T-cell (primary cell): ENCODE measurements at places on chromosomes 12 and 14. TPM values are rescaled to one million over a fixed set of nuclear protein-coding genes. Genes with fewer than 3 reads are reported as not detected.

DNA sequence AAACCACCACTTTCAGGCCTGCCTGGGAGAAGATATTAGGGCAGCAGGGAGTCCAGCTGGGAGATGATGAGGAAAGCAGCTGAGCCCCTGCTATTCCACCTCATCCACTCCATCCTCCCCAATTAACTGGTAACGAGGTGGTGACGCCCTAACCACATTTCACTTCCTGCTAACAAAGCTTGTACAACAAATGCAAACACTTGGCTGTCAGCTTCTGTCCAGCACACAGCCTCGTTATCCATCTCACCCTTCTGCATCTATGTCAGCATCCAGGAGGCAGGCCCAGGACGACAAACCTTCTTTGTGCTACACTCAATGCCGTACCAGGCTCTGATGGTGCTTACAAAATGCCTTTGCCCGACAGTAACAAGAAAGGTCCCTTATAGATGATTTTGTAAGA, 225.4 kb downstream of the APAF1 start:
- H3K4me1 ChIP-seq: no peaks in the 10 kb centered on the region
- no peak for DNase-seq
- H3K27ac ChIP-seq: no peak overlapping the region
- H3K36me3 ChIP-seq: no peaks in the 10 kb centered on the region
- H3K27me3 ChIP-seq: no peaks in the 10 kb centered on the region
- H3K4me3 ChIP-seq: no peak overlapping the region

DNA sequence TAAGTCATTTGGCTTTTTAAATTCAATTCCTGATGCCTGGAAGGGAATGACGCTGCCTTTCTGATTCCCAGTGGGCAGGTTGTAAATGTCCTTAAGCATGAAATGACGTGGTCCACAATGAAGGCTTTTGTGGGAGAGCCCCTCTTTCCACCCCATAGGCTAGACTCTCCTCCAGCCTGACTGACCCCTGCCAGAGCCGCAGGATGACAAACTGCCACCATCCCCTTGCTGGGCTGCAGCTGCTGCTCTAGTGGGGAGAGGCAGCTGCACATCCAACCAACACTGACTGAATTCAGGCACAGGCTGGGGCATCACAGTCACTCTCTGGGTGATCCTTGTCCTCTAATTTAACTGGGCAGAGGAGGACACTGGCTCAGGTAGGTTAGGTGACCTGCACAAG, 6.3 kb downstream of the TSPAN11 start:
- no peak overlapping the region for H3K4me3 ChIP-seq
- H3K27me3 ChIP-seq: no peaks in the 10 kb centered on the region
- no peaks in the 10 kb centered on the region for H3K36me3 ChIP-seq
- DNase-seq: no peak

DNA sequence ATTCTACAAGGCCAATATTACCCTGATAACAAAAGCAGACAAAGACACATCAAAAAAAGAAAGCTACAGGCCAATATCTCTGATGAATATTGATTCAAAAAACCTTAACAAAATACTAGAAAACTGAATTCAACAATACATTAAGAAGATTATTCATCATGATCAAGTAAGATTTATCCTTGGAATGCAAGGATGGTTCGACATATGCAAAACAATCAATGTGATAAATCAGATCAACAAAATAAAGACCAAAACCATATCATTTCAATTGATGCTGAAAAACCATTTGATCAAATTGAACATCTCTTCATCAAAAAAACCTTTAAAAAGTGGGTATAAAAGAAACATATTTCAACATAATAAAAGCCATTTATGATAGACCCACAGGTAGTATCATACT, 117.3 kb downstream of the CPNE8 start:
- DNase-seq: no peak
- H3K4me3 ChIP-seq: no peak overlapping the region
- no peaks in the 10 kb centered on the region for H3K36me3 ChIP-seq
- H3K27ac ChIP-seq: no peak overlapping the region
- no peaks in the 10 kb centered on the region for H3K4me1 ChIP-seq

GRCh38 chr12:96403870-96404269, 3.6 kb upstream of the CDK17 start:
- H3K4me3 ChIP-seq: no peak overlapping the region
- H3K4me1 ChIP-seq: peaks cover 9% of the 10 kb centered on the region
- H3K27ac ChIP-seq: no peak overlapping the region
- no peaks in the 10 kb centered on the region for H3K27me3 ChIP-seq

DNA sequence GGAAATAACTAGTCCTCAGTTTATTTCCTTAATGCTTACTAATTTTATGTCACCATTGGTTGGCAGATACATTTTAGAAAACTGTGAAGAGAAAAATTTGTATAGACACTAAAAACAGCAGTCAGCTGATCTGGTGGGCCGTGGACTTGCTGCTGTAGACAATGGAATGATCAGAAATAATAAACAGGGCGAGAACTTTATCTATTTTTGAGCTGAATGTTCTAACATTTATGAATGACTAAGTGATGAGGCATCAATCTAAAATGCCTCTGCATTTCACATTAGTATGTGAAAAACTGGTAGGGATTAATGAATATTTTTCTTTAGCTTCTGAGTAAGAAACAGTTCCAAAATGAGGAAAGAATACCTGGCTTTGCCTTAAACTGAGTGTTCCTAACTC, 24.8 kb upstream of the PKP2 start:
- H3K27me3 ChIP-seq: no peaks in the 10 kb centered on the region
- no peaks in the 10 kb centered on the region for H3K4me1 ChIP-seq
- H3K4me3 ChIP-seq: no peak overlapping the region
- H3K27ac ChIP-seq: no peak overlapping the region
- no peak for DNase-seq
- no peaks in the 10 kb centered on the region for H3K36me3 ChIP-seq

- H3K27ac ChIP-seq: no peak overlapping the region
- H3K36me3 ChIP-seq: peaks cover 34% of the 10 kb centered on the region
- H3K27me3 ChIP-seq: no peaks in the 10 kb centered on the region
- no peak for DNase-seq
- H3K4me1 ChIP-seq: peaks cover 15% of the 10 kb centered on the region
- H3K4me3 ChIP-seq: no peak overlapping the region
Measured at GRCh38 chr14:35305633-35306032, 13.5 kb downstream of the PSMA6 start.

DNA sequence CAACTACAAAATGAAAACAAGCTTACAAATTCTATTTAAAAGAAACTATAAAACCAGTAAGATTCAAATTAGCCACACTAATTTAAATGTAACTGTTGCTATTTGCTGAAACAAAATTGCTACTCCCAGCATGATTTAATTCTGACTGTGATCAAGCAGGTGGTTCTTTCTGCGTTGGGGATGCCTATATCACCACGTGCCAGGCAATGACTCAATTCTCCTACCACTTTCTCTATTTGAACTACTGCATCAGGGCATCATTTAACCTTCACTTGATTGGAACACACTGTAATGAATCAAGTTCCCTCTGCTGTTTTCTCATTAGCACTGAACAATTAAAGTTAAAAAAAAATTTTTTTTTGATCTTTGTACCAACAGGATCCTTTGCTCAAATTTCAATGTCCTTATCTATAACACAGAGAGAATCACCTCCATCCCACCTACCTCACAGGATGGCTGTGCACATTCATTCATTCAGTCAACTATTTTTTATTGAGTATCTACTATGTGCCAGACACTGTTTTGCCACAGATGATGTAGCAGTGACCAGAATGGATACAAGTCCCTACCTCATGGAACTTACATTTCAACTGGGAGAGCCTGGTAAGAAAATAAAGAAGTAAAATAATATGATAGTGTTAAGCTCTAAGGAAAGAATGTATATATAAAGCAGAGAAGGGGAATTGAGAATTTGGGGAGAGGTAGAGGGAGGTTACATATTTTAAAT, 8.0 kb upstream of the ACTN1 start:
- H3K36me3 ChIP-seq: no peaks in the 10 kb centered on the region
- no peak for DNase-seq
- H3K4me3 ChIP-seq: no peak overlapping the region
- no peaks in the 10 kb centered on the region for H3K4me1 ChIP-seq
- H3K27me3 ChIP-seq: no peaks in the 10 kb centered on the region

DNA sequence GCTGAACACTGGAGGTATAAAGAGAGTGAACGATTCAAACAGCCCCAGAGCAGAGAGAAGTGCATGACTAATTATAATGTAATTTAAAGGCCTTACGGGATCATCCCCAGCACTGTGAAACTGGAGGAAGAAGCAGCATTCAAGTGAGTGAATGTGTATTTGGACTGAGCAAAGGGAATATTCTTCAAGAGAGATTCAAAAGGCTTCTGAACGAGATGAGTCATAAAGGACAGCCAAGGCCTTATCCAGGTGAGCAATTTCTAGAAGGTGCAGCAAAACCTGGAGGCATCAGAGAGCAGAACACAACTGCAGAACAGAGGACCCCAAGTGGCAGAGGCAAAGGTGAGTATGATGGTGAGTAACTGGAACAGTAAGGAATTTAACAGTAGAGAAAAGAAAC, 127.2 kb downstream of the BCAT1 start:
- no peaks in the 10 kb centered on the region for H3K36me3 ChIP-seq
- no peak overlapping the region for H3K27ac ChIP-seq
- no peaks in the 10 kb centered on the region for H3K27me3 ChIP-seq
- no peak overlapping the region for H3K4me3 ChIP-seq

- H3K27ac ChIP-seq: no peak overlapping the region
- no peak overlapping the region for H3K4me3 ChIP-seq
- no peaks in the 10 kb centered on the region for H3K4me1 ChIP-seq
- peaks cover 7% of the 10 kb centered on the region for H3K27me3 ChIP-seq
Measured at GRCh38 chr14:105152794-105153241, 15.8 kb downstream of the JAG2 start.

- DNase-seq: no peak
- no peak overlapping the region for H3K27ac ChIP-seq
- no peaks in the 10 kb centered on the region for H3K27me3 ChIP-seq
- H3K4me3 ChIP-seq: no peak overlapping the region
- no peaks in the 10 kb centered on the region for H3K4me1 ChIP-seq
Measured at GRCh38 chr14:22907429-22907828, 11.5 kb downstream of the RBM23 start.

DNA sequence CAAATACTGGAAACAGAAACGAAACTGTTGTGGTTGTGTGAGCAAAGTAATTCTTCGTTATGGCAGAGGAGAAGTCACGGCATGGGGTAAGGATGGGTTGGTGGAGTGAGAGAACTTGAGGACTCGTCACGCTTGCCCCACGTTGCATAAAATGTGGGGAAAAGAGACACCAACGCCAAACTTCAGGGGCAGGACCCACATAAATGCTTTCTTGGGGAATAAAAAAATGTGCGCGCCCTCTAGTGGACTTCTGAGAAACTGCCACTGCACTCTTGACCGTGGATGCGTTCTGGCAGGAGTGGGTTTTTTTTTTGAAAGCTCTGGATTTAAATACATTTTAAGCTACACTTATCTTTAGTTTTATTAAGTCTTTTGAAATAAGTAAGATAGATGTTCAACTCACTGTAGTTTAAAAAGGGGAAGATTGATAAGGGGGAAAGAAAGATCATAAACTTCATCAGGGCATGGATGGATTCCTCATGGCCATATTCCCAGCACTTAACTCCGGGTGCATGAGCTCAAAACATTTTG, 4.1 kb upstream of the IGF1 start:
- H3K36me3 ChIP-seq: no peaks in the 10 kb centered on the region
- no peak overlapping the region for H3K4me3 ChIP-seq
- peak; percentile 35 for DNase-seq
- H3K4me1 ChIP-seq: peaks cover 2% of the 10 kb centered on the region
- no peak overlapping the region for H3K27ac ChIP-seq

GRCh38 chr14:89588016-89588415, 171.0 kb upstream of the FOXN3 start:
- no peak for DNase-seq
- H3K27ac ChIP-seq: no peak overlapping the region
- no peaks in the 10 kb centered on the region for H3K27me3 ChIP-seq

- H3K4me1 ChIP-seq: no peaks in the 10 kb centered on the region
- no peak for DNase-seq
- no peaks in the 10 kb centered on the region for H3K36me3 ChIP-seq
- no peak overlapping the region for H3K27ac ChIP-seq
- no peaks in the 10 kb centered on the region for H3K27me3 ChIP-seq
Measured at GRCh38 chr14:74314576-74314975, 11.8 kb upstream of the ABCD4 start.

- no peaks in the 10 kb centered on the region for H3K36me3 ChIP-seq
- H3K4me3 ChIP-seq: no peak overlapping the region
- no peak overlapping the region for H3K27ac ChIP-seq
- peaks cover 12% of the 10 kb centered on the region for H3K4me1 ChIP-seq
- no peak for DNase-seq
Measured at GRCh38 chr14:98963610-98964009, 308.4 kb downstream of the BCL11B start.

- no peaks in the 10 kb centered on the region for H3K36me3 ChIP-seq
- H3K4me3 ChIP-seq: no peak overlapping the region
- H3K27ac ChIP-seq: no peak overlapping the region
- no peak for DNase-seq
Measured at GRCh38 chr12:57031138-57031725, 14.9 kb upstream of the TAC3 start.

- H3K27ac ChIP-seq: no peak overlapping the region
- H3K27me3 ChIP-seq: no peaks in the 10 kb centered on the region
- no peaks in the 10 kb centered on the region for H3K4me1 ChIP-seq
- no peak overlapping the region for H3K4me3 ChIP-seq
- DNase-seq: no peak
Measured at GRCh38 chr12:120488057-120488640, 7.8 kb upstream of the DYNLL1 start.

DNA sequence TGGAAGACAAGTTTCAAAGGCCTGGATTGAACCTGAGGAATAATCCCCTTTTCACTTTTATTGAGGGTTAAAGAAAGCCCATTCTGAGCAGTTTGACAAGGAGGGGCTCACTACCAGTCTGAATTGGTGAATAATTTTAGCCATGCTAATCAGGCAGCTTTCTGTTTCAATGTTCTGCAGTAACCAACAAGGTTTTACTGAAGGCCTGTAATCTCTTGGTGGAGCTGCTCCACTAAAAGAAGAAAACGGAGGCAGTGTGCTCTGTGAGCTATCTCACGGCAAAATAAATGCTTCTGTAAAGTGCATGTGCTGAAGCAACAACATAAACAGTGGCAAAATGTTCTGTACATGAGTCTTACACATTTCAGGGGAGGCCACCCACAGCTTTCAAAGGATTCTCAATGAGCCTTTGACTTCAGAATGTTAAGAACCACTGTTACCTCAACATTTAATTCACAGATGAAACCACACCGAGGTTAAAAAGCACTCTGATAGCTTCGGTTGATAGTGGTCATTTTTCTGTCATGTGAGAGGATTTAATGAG, 111.2 kb downstream of the LRIG3 start:
- no peaks in the 10 kb centered on the region for H3K4me1 ChIP-seq
- no peak overlapping the region for H3K27ac ChIP-seq
- H3K27me3 ChIP-seq: no peaks in the 10 kb centered on the region
- H3K4me3 ChIP-seq: no peak overlapping the region
- DNase-seq: no peak
- no peaks in the 10 kb centered on the region for H3K36me3 ChIP-seq

- no peak overlapping the region for H3K4me3 ChIP-seq
- no peak overlapping the region for H3K27ac ChIP-seq
- H3K36me3 ChIP-seq: peaks cover 14% of the 10 kb centered on the region
- H3K27me3 ChIP-seq: no peaks in the 10 kb centered on the region
Measured at GRCh38 chr12:53071591-53072551, 7.3 kb downstream of the SPRYD3 start.

GRCh38 chr12:95117178-95117599, 43.8 kb upstream of the NR2C1 start:
- H3K27me3 ChIP-seq: no peaks in the 10 kb centered on the region
- no peak overlapping the region for H3K27ac ChIP-seq
- DNase-seq: peak; percentile 56
- no peaks in the 10 kb centered on the region for H3K4me1 ChIP-seq
- no peak overlapping the region for H3K4me3 ChIP-seq

Gene ABHD12B
- total RNA-seq: not detected

Gene SELPLG
- 111 TPM for total RNA-seq

Gene OTOGL
- not detected for total RNA-seq

Gene WIF1
- total RNA-seq: not detected

Gene KLC1
- total RNA-seq: 184 TPM

Gene OR4K5
- total RNA-seq: not detected

Gene MANSC1
- 1.6 TPM for total RNA-seq
